Progenitor cell of endocrine pancreas (in vitro differentiated cells): ENCODE measurements at places on chromosomes 2 and 18.

DNA sequence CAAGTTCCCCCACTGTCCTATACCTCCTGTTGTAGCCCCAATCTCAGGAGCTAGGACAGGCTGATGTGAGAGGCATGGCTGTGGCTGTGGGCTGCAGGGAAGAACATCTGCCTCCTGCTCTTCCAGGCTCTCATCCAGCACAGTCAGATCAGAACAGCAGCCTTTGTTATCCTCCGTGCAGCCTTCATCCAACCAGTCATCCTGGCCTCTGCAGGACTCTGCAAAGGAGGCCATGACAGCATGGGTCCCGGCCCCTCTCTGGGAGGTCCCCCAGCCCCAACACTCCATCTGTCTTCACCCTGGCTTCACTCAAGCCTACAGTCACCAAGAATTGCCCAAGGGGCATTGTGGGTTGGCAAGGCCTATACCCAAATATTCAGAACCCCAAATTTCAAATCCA is 223.2 kb upstream of the COPS8 start:
- no peak for DNase-seq

GRCh38 chr2:40178971-40179370 is 272.9 kb downstream of the SLC8A1 start:
- DNase-seq: no peak

DNA sequence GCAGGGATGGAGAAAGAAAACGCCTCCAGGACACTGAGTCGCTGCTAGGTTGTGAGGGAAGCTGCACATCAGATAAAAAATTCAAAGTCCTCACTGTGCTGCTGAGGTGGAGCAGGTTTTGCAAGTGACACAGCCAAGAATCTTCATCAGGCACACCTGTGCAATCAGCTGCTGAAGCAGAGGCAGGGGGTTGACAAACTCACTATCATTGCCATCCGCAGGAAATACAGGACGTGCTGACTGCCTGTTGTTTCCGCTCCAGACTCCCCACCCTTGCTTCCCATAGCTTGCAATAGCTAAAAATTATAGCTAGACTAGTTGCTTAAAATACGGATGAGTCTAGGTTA is 147.8 kb upstream of the FHL2 start:
- no peak for DNase-seq

GRCh38 chr2:114089636-114090319 is 199.9 kb downstream of the ACTR3 start:
- DNase-seq: no peak

DNA sequence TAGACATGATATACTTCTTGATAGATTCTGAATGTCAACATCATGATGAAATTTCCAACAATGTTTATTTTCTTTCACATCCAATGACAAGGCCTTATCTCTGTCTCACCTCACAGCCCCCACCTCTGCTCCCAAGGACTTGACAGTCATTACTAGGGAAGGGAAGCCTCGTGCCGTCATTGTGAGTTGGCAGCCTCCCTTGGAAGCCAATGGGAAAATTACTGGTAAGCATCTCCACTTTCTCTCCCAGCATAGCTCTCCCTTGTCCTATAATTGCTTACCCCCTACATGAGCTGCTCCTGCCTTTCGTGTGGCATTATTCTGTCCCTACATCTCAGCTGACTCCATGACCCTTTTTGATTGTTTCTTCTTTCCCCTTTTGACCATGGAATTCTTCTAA is 821.8 kb downstream of the MBD2 start:
- DNase-seq: no peak

- DNase-seq: no peak
These were observed 54.2 kb upstream of the POMC start for GRCh38 chr2:25222477-25223121.

DNA sequence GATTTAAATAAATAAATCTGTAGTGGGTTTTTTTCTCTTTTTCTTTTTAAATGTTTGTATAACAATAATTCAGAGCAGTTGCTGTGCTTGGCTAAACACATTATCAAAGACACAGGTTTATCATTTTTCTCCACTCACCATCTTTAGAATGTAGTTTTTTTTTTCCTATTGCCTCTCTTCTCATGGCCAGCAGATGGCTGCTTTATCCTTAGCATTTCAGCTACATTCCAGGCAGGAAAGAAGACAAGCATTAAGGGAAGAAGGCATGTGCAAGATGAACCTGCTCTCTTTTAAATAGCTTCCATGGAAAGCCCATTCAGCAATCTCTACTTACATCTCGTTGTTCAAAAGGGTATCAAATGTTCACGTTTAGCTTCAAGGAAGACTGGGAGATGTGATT is 42.6 kb downstream of the ARHGAP15 start:
- DNase-seq: no peak
